Activated gamma-delta T cell treated with Interleukin-2 at 50 U/mL for 16 hours (primary cell): ENCODE measurements at places on chromosomes 2 and 18.

DNA sequence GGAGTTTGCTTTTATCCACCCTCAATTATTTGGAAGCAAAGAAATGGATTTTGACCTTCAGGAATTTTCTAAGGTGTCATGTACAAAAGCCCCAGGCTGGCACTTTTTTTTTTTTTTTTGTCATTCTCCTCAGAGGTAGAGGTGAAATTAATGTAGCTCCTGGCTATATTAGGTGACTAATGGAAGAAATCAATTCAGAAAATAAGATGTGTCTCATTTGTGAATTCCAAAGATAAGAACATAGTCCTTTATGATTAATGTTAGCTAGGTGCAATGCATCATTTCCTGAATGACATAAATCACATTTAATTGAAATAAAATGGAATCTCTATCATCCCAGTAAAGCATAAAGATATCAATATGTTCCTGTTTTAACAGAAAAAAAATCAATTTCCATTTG, 477.6 kb downstream of the FBXO15 start:
- no peak for DNase-seq

DNA sequence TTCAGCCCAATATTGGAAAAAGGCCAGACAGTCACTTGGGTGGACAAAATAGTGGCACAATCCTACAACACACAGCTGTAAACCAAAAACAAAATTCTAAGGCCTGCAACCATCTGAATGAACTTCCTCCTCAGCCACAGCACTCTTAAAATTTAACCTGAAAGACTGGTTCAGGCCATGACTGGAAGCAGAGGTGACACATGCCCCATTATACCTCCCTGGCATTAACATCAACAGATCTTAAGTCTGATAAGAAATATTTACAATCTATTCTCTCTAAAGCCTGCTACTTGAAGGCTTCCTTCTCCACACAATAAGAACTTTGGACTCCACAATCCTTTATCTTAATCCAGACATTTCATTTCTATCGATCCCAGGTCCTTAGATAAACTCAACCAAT, 192.4 kb upstream of the LRP1B start:
- DNase-seq, result no peak

GRCh38 chr2:196337208-196337953, 166.0 kb upstream of the STK17B start:
- no peak for DNase-seq

GRCh38 chr2:12320027-12320734, 396.6 kb upstream of the TRIB2 start:
- DNase-seq, result no peak

- no peak for DNase-seq
Measured at GRCh38 chr2:55416786-55417568, 2.7 kb downstream of the CCDC88A start.

- DNase-seq, result no peak
Measured at GRCh38 chr18:39232937-39233336, 1667.3 kb upstream of the CELF4 start.
